ENCODE measurements at places on chromosomes 2 and 18.

DNA sequence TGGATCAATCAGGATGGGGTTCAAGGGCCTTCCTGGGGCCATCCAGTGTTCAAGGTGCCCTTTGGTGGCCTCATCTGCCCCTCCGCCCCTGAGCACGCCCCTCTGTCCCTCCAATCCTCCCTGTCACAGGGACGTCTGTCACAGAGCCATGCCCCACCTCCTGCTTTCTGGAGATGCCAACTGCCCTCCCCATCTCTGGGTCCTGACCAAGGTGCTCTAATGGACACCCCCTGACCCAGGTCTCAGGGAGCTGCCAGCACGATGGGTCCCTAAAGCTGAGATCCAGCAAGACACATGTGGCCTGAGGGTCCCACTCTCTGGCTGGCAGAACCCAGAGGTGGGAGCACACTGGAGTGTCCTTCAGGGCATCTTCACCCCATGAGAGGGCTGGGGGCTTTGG lies 2.1 kb upstream of the TEKT4 start:
- no peak for DNase-seq

- DNase-seq, result no peak
These were observed 78.2 kb downstream of the TCF4 start for GRCh38 chr18:55509631-55510324.

GRCh38 chr18:2394684-2395083 lies 176.6 kb downstream of the METTL4 start:
- DNase-seq, result no peak

GRCh38 chr18:45167631-45168280 lies 447.5 kb upstream of the SLC14A2 start:
- no peak for DNase-seq

DNA sequence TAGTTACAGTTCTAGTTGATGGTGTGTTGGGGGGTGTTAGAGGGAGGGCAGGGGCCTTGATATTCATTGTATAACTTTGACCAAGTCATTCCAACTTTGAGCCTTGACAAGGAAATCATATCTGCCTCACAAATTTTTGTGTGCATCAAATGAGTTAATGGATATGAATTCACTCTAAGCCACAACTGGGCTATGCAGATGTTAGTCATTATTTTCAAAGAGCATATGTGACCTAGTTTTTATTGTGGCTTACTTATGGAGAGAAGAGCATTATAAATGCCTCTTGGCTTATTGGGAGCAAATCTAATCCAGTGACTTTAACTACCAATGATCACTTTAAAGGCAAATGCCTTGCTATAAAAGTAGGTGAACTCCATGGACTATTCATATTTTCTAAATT lies 250.2 kb downstream of the LPIN1 start:
- no peak for DNase-seq
